Activated T-cell treated with anti-CD3 and anti-CD28 coated beads, Interleukin-2, amount 50 U/mL, for 4 hours (primary cell): ENCODE measurements at places on chromosomes 5 and 9.

- DNase-seq = no peak
Measured at GRCh38 chr9:85876628-85877027, 64.3 kb upstream of the NAA35 start.

DNA sequence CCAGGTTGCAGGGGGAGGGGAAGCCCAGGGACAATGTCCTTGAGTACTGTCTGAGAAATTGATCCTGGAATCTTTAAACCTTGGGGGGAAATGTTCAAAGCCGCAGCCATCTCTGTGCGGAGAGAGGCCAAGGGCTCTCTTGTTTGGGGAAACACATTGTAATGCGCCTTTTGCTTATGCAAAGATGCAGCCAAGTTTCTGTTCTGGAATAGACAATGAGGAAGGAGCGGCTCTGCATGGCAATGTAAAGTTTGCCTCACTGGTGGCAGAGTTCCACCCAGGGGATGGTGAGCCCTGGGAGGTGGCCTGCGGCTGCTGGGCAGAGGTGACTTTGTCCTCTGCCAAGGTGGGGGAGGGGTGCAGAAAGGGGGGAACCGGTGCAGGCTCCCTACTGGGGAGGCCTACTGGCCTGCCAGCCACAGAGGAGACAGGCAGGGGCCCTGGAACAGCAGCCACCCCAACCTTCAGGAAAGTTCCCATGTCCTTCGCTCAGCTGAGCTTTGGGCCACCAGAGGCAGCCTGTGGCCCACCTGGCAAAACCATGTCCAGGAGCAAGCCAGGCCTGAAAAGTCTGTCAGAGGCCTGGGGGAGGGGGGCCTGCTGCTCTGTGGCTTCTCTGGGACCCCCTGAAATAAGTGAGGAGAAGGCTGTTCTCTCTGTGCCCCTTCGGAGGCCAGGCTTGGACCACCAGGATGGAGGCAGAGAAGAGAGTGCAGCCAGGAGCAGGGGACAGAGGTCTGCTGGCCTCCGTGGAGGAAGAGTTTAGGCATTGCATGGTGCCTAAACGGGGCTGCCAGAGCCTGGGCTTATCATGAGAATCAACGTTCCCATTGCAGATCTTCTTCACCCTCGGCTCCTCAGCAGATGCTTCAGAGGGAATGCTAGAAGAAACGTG, 127.8 kb downstream of the ZNF354C start:
- DNase-seq = no peak

DNA sequence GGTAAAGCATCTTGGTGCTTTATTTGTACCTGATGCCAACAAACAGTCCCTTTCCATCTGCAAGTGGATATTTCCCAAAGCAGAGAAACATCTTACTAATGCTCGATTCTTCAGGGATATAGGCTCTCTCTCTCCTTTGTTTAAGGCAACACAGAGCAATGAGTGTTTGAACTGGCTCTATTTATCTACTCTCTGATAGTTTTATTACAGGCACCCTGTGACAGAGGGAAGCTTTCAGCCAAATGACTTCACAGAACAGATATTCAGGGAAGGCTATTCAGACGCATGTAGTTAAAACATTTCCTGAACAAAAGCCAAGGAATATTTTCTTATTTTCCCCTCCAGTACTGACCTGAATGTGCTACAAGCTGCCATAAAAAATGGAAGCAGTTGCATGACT, 141.8 kb downstream of the YIPF5 start:
- DNase-seq = no peak

GRCh38 chr5:136082390-136083193, 50.1 kb upstream of the SMAD5 start:
- DNase-seq = peak; percentile 22

DNA sequence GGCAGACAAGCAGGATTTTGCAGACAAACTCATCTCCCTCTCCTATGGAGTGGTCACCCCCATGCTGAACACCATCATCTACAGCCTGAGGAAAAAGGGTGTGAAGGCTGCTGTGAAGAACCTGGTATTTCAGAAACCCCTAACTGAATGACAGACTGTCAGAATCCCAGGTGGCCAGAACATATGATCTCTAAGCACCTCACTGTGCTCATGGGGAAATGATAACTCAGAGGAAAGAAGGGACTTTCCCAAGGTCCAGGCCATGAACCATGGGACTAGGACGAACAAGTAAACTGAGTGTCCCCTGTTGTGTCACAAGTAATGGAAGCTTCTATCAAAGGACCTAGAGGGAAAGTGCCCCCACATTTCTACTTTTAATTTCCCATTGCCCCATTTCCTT, 14.7 kb upstream of the RECK start:
- DNase-seq = no peak

DNA sequence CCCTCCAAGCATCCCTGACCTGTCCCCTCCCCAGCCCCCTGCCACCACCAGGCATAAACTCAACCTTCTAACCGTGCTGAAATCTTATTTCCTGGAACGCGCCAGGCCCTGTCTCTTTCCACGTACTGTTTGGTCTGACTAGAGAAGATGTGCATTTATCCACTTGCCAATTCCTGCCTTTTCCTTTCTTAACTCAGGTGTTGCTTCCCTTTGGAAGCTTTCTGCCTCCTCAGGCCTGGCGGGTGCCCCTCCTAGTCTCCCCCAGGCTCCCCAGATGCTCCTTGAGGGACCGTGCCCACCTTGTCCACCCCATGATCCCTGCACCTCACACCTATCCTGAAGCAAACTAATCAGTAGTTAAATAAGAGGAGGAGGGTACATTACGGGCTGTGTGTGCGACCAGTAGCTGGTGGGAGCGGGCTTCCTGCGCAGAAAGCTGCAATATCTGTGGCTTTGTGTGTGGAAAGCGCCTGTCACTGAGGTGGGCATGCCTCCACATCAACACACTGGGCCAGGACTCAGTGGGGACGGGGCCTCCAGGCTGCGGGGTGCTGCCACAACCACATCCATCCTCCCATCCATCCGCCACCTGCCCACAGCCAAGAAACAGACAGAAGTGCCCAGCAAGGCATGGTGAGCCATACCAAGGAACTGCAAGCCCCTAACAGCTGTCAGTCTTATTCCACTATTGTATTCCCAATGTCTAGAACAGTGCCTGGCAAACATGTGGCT, 73.5 kb downstream of the COL23A1 start:
- DNase-seq = no peak

- DNase-seq = no peak
Measured at GRCh38 chr9:17453751-17454150, 125.1 kb upstream of the SH3GL2 start.

GRCh38 chr9:128242828-128243214, 33.0 kb downstream of the GOLGA2 start:
- no peak for DNase-seq

GRCh38 chr9:133106511-133107244, 14.4 kb downstream of the RALGDS start:
- no peak for DNase-seq

DNA sequence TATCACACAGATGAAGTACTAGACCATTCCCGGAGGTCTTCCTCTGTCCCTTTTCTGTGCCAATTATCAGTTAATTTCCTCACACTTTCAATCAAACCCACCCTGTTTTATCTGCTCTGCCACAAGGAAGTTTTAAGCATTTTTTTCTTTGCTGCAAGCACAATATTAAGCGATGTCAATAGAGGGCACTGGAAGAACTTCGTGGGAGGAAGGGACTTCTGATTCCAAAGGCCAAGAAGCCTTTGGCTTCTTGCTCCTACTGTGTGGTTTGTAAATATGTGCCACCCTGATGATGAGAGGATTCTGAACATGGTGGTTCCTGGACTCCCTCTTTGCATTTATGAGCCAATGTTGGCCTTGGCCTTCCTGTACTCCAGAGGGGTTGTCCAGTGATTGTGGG, 1712.5 kb upstream of the C9orf72 start:
- DNase-seq = no peak

- no peak for DNase-seq
Measured at GRCh38 chr5:72467461-72467860, 39.7 kb downstream of the ZNF366 start.

DNA sequence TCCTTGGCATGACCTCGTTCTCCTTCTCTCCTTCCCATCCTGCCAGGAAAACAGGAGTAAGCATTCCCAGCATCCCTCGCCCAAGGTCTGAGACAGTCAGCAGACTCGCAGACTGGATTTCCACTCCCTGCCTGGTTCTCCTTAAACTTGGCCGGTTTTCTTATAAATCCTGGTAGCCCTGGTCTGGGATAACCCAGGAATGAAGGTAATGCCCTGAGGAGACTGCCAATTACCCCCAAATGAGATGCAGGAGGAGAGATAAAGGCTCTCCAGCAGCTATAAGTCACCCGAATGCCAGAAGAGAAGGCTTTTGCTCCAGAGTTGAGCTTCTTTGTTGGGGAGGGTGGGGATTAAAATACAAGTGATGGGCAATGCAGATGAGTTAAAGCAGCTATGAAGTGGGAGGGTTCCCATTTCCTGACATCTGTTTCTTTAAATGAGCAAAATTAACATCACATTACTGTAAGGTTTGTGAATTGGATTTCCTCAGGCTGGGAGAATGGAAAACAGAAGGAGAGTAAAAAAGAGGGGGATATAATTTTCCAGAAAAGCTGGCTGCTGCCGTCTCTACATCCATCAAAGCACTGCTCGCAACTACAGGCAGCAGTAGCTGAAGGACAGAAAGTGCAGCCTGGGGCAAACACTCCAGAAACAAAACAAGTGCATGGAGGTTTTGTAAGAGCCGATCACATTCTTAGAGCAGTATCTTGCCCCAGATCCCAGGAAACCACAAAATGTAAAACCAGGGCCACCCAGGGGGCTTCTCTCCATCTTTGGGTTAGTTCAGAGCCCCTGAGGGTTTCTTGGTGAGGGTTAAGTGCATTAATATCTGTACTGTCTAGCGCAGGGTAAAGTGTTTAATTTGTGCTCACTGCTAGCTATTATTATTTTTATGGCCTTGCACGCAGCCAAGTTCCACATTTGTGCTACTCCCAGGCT, 177.6 kb upstream of the PANK3 start:
- DNase-seq = no peak

DNA sequence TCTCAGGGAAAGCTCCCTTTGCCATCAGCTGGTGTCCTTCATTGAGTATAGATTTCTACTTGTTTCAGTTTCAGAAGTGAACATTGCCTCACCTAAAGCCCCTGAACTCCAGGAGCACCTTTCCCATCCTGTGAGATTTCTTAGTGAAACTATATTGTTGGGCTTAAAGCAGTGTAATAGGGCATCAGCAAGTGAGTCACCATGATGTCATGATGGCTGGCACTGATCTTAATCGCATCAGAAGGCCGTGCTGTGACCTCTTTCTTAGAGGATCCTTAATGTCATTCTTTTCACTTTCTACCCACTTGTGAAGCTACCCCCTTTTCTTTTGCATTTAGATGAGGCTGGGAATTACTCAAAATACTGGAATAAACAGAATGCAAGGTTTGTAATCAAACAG, 401.3 kb downstream of the MTRR start:
- DNase-seq = no peak

GRCh38 chr5:101364469-101364868, 461.4 kb upstream of the ST8SIA4 start:
- no peak for DNase-seq

DNA sequence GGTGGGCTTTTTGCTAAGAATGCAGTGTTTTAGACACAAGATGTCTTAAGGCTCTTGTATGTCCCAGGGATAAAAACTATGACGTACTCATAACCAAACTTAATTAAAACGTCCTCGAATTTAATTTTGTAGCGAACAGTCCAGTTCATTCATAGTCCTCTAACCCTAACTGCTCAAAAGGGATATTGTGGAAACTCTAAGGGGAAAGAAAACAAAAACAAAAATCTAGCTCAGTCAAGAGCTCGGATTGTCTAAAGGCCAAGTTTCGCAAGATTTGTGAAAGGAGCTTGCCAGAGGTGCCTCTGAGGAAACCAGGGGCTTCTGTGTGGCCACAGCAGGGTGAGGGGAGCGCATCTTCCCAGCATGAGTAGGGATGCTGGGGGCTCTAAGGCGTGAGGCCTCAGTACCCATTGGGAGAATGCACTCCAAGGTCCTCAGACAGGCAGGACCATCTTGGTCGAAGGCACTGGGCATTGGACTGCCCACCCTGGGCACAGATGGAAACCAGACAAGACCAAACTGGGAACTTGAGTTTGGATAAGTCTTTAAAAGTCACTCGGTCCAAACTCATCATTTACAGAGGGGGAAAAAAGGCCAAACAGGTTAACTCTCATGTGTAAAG, 71.8 kb downstream of the PRRT1B start:
- no peak for DNase-seq

- DNase-seq = no peak
Measured at GRCh38 chr5:169875091-169875728, 105.1 kb downstream of the INSYN2B start.

DNA sequence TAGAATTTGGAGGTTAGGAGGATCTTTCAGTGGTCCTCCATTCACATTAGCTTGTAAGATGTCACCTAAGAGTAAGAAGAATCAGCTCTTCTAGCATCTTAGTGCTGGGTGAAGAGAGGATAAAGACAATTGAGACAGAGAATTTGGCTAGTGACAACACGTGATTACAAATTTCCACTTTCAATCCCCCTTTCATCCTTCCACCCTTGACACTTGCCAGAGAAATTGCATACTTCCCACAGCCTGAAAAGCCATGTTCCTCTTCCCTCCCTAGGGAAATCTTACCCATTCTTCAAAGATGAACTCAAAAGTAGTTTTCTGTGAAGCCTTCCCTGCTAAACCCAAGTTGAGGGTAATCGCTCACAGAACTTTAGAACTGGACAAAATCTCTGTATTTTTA, 282.6 kb upstream of the PTGER4 start:
- DNase-seq = no peak

- no peak for DNase-seq
Measured at GRCh38 chr9:104682642-104683041, 11.7 kb upstream of the OR13D1 start.

DNA sequence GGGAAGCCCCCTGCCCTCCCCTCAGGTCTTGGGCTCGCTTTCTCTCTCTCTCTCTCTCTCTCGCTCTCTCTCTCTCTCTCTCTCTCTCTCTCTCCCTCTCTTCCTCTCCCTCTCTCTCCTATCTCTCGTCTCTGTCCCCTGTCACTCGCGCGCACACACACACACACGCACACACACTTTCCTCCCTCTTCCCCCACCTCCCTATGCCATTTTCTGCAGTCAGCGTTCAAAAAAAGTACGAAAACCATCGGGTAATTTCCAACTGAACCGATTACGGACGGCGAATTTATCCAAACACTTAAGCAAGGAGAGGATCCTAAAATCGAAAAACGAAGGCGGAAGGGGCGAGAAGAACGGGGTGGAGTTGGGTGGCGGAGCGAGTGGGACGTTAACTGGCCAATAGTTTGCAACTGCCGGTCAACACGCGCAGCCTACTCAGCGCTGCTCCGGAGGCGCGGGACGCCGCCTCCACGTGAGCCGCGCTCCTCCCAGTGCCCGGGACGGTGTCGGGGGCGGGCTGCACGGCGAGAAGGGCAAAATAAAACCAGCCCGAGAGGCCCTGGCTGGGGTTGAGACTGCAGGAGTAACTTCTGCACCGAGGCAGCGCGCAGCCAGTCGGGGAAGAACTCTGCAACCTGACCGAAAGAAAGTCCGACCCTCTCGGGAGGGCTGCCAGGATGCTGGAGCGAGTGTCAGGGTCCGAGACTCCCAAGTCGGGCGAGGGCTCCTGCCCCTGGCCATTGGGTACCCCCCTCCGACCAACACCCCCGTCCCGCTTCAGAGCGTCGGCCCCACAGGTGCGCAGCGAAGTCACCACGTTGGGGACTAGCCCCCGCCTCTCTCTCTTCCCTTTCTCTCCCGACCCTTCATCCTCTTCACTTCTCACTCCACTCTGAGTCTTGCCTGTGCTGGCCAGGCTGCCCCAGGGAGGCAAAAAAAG, 24.9 kb upstream of the ELAVL2 start:
- DNase-seq = no peak
